Activated CD4-positive, alpha-beta T cell treated with anti-CD3 and anti-CD28 coated beads, Interleukin-2, amount 50 U/mL, for 24 hours (primary cell): ENCODE measurements at places on chromosomes 6 and 20.

DNA sequence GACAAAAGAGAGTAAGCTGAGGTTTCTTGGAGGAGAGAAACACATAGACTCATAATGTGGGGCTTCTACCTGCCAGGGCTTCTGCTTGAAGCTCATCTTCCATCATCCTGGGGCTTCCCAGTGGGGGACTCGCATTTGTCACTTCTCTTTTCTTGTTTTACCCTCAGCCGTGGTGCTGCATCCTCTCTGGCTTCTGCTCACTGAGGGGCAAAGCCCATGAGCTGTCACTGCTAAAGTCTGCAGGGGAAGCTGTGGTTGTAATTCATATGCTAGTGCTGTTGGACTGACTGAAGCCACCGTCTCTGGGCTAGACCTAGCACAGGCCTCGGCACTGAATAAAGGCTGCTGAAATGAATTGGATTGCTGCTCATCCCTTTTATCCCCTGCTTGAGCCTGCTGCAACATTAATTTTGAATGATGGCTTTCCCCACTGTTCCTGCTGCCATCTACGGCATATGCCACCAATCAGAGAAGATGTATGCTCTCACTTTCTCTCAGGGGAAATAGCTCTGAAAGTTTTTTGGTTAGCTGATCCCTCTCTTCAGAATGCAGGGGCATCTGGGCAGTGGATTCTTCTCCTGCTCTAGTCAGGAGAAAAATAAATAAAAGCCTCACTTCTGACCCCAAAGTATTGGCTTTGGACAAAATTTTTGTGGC, 568.4 kb upstream of the MAP3K7 start:
- no peak for DNase-seq

GRCh38 chr6:83758533-83758932, 49.6 kb upstream of the SNAP91 start:
- no peak for DNase-seq

DNA sequence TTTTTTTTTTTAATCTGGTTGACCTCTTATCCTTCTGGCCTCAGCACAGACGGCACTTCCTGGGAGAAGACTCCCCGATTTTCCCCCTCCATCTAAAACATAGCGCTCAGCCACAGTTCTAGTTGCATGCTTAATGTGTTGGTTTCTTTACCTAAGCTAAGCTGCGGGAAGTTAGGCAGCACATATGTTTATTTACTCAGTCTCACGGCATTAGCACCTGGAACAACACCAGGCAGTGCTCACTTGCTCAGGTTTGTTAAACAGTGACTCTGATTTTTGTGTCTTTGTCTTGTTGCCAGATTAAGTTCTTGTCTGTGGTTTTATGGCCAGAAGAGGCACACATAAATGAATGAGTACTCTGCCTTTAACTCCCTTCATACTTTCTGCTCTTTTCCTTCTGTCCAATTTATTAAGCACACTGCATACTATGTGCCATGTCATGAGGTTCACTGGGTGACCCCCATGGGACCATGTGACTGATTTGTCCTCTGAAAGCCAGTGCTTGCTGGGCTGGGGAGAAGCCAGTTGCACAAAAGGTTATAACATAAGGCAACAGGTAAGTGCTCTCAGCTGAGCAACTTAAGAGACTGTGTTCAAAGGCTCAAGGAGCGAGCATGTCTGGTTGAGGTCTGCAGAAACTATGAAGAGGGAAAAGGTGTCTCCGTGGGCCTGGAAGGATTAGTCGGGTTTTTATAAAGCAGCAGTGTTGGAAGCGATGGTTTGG, 93.6 kb downstream of the RPP40 start:
- DNase-seq, result no peak

- no peak for DNase-seq
Measured at GRCh38 chr6:32113386-32114352, 4.5 kb upstream of the TNXB start.

DNA sequence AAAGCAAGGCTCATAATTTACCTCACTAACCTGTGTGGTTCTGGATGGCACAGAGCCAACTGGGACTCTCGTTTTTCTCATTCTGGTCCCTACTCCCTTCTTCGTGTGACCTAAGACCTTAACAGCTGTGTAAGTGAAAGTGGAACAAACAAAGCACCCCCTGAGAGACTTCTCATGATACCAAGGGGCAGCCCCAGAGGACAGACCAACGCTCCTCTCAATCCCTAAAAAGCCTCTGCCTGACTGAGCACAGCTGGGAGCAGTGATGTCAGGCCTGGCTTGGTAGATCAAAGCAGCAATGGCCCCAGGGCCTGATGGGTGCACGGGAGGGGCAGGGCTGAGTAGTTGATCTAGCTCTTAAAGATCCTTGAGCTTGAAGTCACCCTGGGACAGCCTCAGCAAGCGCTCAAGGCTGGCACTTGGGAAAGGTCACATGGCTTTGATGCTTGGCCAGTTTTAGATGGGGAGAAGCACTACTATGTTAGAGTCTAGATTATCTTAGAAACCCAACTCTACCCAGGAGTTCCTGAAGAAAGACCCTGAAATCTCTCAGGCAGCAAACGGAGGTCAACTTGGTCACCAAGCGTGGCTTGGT, 16.2 kb upstream of the TGM2 start:
- DNase-seq, result no peak

GRCh38 chr20:36493801-36494114, 47.6 kb upstream of the MYL9 start:
- DNase-seq, result no peak

GRCh38 chr20:62734881-62735280, 26.2 kb downstream of the NTSR1 start:
- no peak for DNase-seq

DNA sequence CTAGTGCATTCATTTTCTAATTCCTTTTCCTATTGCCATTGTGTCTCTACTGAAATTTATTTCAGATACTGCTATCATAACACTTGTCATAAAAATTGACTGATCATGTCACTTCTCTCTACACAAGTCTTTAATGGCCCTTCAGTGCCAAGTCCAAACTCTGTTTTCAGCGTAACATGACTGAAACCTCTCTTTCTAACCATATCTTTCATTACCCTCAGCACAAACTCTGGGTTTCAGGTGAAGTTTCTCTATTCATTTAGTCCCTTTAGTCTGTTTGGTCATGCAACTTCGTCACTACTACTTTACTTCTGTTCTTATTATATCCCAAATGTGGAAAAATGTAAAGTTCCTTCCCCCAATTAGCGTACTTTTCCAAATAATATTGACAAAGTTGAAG, 234.9 kb downstream of the OGFRL1 start:
- no peak for DNase-seq

GRCh38 chr6:69973763-69974162, 107.4 kb downstream of the COL19A1 start:
- DNase-seq, result no peak

GRCh38 chr20:53045941-53046340, 73.8 kb downstream of the TSHZ2 start:
- DNase-seq, result no peak

GRCh38 chr20:23655491-23656211, 17.9 kb upstream of the CST3 start:
- DNase-seq, result no peak

DNA sequence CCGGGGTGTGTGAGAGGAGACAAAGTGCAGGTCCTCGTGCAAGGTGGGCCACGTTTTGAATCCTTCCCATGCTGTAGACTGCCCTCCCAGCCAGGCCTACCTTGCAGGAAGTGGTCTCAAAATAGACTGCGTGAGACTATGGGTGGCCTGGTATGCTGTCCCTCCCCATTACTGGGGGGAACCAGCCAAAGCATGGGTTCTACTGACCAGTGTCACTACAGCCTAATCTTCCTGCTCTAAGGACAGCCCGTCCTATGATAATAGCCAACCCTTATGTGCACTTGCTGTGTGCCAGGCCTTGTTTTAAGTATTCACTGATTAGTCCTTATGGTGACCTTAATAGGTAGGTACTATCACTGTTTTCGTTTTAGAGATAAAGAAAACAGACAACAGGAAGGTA, 38.0 kb downstream of the FOXP4 start:
- DNase-seq, result no peak

DNA sequence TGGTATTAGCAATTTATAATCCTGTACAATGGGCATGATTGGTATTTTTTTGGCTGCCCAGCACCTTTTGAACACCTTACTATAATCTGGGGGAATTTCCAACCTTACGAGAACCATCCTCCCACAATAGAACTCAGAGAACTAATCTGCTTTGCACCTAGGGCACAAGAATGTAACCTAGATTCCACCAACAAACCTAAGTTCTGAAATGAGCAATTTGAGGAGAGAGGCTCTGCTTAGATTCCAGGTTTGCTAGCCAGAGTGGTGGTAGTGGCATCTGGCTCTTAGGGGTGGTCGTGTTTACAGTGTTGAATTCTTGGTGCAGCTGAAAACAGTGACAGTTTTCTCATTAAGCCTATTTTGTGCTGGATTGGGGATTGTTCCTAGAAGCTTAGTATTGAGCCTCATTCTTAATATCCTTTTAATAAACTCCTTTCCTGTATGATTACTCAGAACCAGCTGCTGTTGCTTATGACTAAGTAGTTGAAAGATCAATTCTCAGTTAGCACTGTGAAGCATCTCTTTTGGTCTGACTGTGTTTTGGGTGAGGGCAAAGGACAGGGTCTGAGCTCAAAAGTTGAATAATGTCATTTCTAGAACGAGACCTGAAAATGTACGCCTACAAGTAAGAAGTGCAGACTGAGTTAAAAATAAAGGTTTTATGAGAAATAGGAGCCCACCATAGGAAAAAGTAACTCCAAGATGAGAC, 385.6 kb downstream of the CDKAL1 start:
- DNase-seq, result no peak

- DNase-seq, result no peak
Measured at GRCh38 chr6:89974834-89975233, 80.6 kb downstream of the GJA10 start.

GRCh38 chr6:2963756-2964155, 7.6 kb downstream of the SERPINB6 start:
- DNase-seq, result no peak

- no peak for DNase-seq
Measured at GRCh38 chr6:157187182-157188083, 135.9 kb downstream of the TMEM242 start.

GRCh38 chr6:42727087-42727611, 4.8 kb upstream of the PRPH2 start:
- DNase-seq, result peak; percentile 14

DNA sequence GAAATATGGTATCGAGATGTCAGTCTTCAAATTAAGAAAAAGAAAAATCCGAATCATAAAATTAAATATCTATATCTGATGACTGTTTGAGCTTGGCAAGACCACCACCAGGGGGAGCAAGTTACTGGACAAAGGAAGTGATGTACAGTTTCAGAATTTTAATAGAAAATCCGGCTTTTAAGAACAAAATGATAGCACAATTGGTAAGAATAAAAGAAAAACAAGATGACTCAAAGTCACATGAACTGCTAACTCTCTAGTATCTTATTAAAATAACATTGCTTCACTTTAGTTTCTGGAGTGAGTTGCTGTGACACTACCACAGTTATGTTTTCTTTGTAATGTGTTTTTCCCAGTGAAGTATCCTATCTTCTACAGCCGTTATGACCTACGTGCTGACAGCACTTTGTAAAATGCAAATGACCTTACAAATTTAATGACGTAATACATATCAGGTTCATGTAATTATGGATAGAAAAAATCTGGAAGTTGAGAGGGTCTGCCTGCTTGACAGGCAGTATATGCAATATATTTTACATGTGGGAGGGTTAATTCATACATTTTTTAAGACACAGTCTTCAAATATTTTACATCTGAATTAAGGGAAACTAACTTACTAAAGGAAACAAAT, 405.3 kb upstream of the HS3ST5 start:
- DNase-seq, result no peak

GRCh38 chr6:991192-991591, 298.3 kb upstream of the EXOC2 start:
- DNase-seq, result no peak

- no peak for DNase-seq
Measured at GRCh38 chr6:100188754-100189153, 194.7 kb upstream of the MCHR2 start.

DNA sequence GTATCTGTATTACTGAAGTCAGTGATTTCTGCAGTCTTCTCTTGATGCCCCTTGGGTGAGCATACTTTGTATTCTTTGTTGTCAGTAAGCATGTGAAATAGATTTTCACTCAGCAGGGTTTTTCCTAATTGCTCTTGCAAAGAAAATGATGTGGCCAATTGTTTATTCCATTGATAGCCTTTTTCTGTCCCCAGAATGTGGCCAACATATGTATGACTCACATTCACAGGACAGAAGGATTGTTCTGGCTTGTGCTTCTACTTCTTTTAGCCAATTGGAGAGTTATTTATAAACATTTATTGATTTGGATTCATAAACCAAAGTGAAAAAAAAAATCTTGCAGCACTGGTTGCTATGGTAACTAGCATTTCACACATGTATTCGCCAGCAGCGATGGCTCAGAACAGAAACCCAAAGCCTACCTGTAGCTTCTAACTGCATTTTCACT, 54.4 kb upstream of the RBM24 start:
- DNase-seq, result no peak

DNA sequence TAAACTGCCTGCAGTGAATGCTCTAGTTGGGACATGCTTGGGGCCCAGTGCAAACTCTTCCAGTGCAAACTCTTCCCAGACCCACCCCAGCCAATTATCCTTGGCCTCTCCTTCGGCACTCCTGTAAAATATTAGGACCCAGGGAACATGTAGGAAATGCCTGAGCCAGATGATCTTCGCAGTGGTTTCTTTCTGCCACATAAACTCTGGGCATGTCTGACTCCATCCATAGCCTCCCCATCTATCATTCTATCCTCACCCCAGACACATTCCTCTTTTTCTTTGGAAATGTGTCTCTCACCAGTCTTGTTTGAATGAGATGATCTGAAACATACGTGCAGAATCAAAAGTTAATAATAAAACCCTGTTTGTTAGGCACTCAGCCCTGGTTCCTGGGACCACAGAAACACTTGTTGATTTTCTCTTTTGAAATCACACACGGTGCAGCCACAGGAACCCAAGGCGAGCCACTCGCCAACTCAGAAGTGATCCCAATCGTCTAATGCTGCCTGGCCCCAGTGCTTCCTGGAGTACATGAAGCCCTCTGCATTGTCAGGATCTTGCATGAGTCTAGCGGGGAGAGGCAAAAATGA, 108.9 kb upstream of the CST7 start:
- no peak for DNase-seq

DNA sequence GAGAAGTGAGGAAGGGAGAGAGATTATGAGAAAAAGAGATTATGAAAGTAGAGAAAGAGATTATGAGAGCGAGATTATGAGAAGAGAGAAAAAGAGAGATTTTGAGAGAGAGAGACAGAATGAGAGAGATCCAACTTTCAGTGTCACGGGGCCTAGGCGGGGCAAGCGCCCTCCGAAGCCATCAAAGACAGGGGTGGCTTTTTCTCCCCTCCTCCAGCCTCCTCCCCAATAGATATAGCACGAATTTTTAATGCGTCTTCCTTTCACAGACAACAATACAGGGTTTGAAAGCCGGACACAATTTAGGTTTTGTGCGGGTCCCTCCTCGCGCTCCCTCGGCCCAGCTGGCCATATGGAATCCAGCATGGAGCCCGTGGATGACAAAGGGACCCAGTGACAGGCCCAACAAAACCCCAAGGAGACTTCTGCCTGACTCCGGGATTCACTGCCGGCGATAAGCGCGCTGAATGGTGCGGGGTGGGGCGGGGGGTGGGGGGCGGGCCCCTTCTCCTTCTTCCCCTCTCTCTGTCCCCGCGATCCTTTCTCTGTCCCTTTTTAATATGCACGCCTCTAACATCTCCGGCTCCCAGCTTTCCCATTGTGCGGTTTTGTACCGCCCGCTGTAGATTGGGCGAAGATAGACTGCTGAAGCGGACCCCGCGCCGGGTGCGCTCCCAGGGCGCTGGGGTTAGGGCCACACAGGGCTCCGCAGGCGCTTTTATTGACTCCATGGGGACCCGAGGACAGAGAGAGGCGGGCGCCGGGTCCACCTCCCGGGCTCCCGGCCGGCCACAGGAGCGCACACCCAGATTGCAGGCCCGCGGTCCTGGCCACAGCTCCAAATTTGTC, 5.4 kb downstream of the NKX2-2 start:
- no peak for DNase-seq
